Kidney tubule cell (primary cell): ENCODE measurements at places on chromosomes 13 and 19.
A peak's percentile ranks its signal among the peaks of the same experiment; 100 is the strongest.

DNA sequence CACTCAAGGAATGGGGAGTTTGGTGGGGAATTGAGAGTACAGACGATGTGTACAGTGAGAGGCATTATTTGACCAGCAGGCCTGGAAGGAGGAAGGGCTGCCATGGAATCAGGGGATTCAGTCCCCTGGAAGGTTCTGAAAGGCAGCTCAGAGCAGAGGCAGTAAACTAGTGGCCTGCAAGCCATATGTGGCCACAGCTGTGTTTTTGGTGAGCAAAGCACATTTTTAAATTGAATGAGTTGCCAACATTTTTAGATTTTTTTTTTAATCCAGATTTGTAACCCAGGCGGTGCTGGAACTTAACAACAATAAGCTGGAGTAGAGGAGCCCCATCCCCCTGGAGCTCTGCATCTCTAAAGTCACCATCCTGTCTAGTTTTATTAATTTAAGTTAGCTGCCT lies 95.3 kb upstream of the IPO5 start:
- DNase-seq: no peak

DNA sequence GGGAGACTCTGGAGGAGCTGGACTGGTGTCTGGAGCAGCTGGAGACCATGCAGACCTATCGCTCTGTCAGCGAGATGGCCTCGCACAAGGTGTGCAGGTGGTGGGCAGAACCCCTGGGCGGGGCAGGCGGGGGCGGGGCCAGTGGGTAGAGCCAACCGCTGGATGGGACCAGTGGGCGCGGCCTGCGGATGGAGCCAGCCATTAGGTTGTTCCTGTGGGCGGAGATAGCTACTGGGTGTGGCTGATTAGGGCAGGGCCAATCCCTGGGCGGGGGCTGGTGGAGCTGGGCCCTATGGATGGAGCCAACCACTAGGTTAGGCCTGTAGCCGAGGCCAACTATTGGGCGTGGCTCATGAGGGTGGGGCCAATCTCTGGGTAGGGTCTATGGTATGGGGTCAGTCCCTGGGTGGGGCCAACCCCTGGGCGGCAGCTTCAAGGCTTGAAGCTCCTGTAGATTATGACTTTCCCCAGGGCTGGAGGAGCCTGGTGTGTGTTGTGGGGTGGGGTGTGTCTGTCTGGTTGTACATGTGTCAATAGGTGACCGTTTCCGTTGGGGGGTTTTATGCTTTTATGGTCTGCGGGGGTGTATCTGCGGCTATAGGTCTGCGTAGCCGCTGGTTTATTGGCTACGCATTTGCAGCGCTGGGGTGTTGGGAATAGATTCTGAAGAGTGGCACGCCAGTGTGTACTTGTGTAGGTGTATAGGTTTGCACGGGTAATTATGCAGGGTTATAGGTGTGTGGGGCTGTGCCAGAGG lies 30.7 kb downstream of the PDE4A start:
- no peak for DNase-seq

DNA sequence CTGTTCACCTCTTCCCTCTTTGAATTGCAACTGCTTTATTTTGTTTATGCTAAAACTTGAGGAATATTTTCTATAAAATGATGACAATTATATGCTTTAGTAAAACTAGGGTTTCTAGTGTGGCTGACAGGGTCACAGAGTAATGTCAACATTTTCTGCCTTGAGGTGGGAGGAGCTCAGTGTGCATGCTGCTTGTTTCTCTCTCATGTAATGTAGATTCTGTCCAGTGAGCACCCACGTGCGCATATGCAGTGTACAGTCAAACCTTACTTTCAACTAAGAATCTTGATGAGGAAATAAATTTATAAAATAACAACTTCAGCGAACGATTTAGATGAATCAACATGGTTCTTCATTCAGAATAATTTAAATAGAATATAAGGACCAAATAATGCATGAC lies 603.9 kb downstream of the PCDH17 start:
- DNase-seq: no peak

DNA sequence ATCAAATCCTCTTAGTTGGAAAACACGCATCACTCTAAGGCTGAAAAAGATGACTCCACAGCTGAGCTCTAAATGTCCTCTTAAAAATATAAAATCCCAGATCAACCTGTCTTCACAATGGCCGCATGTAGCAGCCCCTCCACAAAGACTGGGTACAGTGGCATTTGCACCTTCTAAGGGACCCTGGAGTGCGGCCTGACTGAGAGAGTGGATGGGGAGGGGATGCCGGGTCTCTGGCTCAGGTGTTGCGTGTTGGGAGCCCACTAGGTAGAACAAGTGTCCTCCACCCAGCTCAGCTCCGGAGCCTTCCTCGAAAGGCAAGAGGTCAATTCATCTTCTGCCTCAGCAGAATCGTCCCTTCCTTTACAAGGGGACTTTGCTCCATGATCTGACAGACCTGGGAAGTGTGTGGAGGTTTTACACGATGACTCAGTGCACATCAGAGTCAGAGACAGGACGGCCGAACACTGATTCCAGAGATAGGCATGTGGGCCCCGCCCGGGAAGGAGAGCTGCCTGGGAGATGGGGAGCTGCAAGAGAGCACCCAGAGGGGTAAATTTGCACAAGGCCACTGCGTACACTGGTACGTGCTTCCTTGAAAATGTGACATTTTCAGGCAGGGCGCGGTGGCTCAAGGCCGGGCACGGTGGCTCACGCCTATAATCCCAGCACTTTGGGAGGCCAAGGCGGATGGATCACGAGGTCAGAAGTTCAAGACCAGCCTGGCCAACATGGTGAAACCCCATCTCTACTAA lies 23.5 kb upstream of the SLC15A1 start:
- DNase-seq: peak; percentile 92

DNA sequence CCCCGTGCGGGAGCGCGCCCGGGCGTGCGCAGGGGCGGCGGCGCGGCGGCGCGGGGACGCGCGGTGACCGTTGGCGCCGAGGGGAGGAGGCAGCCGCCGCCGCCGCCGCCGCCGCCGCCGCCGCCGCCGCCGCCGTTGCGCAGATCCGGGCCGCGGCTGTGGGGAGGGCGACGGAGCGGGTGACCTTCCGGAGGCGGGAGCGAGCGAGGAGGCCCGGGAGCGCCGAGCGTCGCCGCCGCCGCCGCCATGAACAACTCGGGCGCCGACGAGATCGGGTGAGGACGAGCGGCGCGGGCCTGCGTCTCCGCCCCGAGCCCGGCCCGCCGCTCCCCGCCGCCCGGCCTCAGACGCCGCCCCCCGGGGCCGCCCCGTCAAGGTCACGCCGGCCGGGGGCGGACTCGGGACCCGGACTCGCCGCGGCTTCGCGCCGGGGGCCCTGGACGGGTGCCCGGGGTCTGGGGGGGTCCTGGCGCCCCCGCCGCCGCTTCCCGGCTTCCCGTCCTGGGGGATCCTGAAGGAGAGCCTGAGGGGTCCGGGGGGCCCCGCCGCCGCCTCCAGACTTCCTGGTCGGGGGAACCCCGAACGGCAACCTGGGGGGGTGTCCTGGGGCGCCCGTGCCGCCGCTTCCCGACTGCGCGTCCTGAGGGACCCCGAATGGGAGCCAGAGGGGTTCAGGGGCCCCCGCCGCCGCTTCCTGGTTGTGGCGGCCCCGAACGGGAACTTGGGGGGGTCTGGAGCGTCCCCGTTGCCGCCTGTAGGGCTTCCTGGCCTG lies at the start of gene DAZAP1:
DAZAP1 (plus strand) TSS at position 59 of the 772 bp plus-strand sequence; CDS start at position 247, 188 bp downstream.
- DNase-seq: no peak

GRCh38 chr13:107642831-107643230 lies 572.5 kb downstream of the LIG4 start:
- DNase-seq: no peak

GRCh38 chr19:38062959-38063761 lies 156.2 kb downstream of the SIPA1L3 start:
- DNase-seq: no peak

- no peak for DNase-seq
These were observed 90.1 kb downstream of the ERCC5 start for GRCh38 chr13:102935896-102936321.

DNA sequence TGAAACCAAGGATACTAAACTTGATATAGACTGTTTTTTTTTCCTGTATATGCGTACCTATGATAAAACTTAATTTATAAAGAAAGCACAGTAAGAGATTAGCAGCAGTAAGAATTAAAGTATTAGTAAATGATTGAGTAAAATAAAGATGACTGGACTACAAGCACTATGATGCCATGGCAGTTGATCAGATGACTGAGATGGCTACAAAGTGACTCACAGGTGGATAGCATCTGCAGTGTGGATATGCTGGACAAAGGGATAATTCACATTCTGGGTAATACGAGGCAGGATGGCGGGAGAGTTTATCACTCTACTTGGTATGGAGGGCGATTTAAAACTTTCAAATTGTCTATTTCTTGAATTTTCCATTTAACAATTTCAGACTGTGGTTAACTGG lies 11.8 kb downstream of the HTR2A start:
- peak; percentile 81 for DNase-seq

DNA sequence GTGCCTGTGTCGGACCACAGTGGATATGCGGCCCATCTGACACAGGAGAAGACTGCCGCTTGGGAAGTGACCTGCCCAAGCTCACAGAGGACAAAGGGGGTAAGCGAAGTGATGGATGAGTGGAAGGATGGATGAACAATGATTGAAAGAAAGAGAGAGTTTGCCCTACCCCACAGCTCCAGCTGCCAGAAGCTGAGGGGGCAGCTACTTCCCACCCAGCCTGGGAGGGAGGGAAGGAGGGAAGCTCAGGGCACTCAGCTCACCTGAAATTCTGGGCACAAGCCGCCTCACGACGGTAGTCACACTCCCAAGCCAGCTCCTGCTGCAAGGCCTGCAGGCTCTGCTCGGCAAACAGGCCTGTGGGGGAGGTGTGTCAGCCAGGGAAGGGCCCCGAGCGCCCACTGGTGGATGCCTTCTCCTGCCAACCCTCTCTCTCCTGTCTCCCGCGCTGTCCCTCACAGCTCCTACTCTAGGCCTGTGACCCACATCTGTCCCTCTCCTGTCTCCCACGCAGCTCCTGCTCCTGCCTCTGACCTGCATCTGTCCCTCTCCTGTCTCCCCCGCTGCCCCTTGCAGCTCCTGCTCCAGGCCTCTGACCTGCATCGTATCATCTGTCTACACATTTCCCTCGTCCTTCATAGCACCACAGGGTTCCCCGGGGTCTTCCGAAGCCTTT lies 12.0 kb upstream of the NUMBL start:
- no peak for DNase-seq
